ENCODE measurements at places on chromosomes 5 and 9.

DNA sequence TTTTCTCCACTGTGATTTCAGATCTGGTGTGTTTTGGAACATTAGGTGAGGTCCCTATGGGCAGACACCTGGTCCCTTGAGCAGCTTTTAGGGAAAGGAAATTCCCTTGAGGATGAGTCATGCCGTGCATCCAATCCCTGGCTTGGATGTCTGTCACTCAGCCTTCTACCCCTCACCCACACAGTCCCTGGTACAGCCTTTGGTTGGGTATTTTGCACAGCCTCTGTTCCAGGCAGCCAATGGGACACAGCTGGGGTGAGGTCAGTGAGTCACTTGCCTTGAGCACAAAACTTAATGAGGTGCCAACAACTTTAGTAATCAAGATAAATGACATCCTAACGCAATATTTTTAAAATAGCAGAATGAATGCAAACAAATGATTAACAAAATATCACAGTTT lies 22.7 kb upstream of the SVEP1 start:
- DNase-seq: no peak

GRCh38 chr5:169716287-169716686 lies 79.2 kb downstream of the DOCK2 start:
- peak; percentile 82 for DNase-seq

DNA sequence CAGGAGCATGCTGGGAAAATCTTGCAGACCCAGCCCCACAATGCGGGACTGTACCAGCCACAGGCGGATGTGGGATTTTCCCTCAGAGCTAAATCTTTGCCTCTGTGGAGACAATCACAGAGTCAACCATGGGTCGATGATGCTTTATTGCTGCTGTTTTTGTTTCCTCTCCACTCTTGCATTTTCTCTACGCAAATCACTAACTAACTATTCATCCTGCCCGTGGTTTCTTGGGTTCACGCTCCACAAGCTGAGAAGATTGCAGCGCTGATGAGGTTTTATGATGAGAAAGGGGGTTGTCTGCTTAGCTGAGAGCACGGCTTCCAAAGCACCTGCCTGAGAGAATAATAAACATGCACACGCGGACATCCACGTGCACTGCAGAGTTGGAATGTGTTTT lies 500.2 kb upstream of the ADAMTS16 start:
- no peak for DNase-seq

DNA sequence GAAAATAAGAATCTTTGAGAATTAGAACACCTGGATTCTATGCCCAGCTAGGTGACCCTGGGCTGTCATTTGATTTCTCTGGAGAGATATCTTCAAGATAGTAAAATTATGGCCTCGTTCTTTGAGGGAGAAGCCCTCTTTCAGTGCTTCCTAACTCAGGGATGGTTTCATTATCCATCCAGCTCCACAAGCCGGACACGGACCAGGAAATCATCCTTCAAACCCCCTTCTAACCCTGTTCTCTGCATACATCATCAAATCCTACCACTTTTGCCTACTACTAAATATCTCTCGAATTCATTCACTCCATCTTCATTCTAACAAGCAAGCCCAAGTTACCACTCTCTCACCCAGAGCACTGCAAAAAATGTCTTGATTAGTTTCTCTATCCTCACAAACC lies 57.2 kb downstream of the MAPKAP1 start:
- DNase-seq: no peak

DNA sequence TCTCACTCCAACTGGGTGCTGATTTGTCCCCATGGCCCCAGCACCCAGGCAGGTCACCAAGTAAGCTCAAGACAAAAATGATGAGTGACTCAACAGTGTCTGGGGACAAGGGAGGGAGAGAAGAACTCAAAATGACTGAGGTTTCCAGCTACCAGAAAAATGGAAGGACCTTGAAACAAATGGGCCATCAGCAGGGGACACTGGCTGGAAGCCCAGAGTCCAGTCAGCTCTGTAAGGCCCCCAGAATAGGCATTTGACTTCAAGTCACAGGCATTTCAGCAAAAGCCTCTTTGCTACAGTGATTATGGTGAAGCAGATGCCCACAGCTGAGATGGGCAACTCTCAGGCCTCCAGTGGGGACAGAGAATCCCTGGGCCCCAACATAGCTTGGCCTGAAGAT lies 139.0 kb upstream of the GABRP start:
- DNase-seq: no peak

DNA sequence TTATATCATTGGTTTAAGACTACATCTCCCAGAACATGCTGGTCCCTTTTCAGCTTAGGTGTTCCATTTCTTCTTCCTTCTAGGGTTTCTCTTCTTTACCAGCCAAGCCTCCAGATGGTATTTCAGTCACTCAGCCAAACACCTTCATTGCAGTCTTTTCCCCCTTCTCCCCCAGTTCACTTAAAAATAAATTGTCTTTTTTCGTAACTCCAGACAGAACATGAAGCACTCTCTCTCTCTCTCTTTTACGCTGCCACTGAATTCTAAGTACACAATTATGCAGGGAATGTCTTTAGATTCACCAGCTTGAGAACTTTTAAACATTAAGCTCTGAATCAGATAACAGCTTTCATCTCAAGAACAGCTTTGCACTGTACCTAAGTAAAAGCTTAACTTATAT lies 419.7 kb upstream of the BRINP1 start:
- DNase-seq: no peak

DNA sequence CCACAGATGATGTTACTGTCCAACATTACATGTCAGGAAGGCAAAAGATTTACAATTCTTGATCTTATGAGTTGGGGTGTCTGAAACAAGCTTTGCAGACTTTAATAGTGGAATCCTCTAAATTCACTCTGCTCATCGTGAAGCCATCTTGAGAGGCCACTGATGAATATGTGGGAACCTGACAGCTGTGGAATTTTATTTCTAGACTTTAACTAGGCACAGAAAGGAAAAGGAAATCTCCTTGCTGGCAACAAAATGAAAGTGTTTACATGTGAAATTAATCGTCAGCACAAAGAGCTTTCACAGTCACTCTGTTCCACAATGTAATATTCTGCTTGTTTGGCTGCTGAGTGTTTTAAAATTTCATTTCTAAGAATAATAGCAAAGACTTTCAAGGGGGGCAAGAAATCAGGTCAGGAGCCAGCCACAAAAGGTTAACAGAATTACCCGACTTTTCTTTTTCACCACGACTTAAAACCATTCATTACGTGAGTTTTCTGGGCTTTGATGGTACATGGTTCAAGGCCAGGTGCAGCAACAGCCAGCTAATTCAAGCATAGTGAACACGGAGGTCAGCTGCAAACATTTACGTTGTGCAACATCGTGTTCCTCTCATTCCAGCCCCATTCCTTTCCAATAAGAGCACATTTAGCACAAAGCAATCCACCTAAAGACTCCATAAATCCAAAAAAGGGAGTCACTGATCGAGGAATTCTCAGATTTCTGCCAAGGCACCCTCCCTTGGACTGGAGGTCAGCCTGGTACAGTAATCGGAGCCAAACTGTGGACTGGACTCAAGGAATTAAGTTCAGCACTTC lies 14.6 kb downstream of the NREP start:
- peak; percentile 95 for DNase-seq

GRCh38 chr9:19424176-19424779 lies 15.5 kb downstream of the ACER2 start:
- peak; percentile 42 for DNase-seq

GRCh38 chr5:128021411-128021810 lies 62.2 kb upstream of the SLC12A2 start:
- peak; percentile 60 for DNase-seq

GRCh38 chr5:131863700-131864099 lies 66.9 kb upstream of the FNIP1 start:
- no peak for DNase-seq

- DNase-seq: no peak
Observed at GRCh38 chr9:33190021-33190705, 23.0 kb upstream of the B4GALT1 start.

GRCh38 chr5:107572715-107573368 lies 97.9 kb downstream of the EFNA5 start:
- peak; percentile 24 for DNase-seq

GRCh38 chr5:8650186-8650585 lies 781.2 kb downstream of the MTRR start:
- DNase-seq: peak; percentile 69

- DNase-seq: no peak
Observed at GRCh38 chr5:53063791-53064190, 45.8 kb downstream of the MOCS2 start.

DNA sequence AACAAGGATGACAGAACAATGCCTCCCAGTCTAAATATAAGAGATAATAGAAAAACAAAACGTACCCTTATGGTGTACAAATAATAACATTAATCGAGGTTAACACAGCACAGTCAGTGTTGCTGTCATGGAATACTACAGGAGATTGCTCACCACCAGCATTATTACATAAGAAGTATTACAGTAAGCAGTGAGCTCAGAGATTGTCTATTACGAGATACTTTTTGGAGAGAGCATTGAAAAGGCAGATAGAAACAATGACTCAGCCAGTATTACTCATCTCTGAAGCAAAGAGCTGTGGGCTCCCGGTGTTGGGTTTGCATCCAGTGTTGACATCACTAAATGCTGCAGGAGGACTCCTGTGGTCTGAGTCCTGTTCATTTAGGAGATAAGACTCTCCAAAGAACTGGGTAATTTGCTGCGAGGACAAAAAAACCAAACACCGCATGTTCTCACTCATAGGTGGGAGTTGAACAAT lies 191.9 kb upstream of the SEMA6A start:
- peak; percentile 95 for DNase-seq

- no peak for DNase-seq
Observed at GRCh38 chr5:143064676-143065075, 294.5 kb downstream of the ARHGAP26 start.

- no peak for DNase-seq
Observed at GRCh38 chr5:4817767-4818166, 322.4 kb upstream of the ADAMTS16 start.

DNA sequence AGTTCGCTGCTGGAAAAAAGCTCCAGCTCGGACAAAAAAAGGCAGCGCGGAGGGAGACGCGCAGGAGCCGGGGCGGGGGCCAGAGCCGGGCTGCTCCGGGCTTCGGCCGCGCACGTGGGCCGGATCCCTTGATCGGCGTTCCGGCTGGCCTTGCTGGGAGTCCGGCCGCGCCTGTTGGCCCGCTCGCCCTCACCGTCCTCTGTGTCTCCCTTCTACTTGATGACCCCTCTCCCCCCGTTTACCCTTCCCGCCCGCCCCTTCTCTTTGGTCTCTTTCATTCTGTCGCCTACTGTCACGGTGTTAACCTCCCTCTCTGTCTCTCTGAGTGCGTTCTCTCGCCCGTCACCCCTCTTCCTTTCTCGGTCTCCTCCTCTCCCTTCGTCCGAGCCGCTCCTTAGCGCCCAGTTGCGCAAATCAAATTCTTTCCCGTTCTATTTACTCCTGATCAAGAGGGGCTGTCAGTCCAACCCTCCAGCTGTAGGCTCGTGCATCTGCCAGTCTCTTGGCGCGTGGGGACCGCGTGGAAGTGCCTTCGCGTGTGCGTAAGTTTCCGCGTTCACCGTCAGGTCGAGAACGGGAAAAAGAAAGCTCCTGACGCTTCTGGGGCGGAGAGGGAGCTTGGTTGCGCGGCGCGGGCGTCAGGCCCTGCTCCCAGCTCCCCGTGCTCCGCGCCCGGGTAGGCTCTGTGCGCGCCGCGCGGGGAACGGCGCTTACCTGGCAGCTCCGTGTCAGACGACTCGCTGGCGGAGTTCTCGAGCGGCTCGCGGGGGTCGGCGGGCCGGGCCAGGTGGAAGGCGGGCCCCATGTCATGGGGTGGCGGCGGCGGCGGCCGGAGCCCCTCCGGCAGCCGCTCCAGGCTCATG lies 798 bp downstream of the PITX1 start:
- DNase-seq: peak; percentile 35

- DNase-seq: peak; percentile 86
Observed at GRCh38 chr9:35538361-35539234, 48.7 kb downstream of the RUSC2 start.

DNA sequence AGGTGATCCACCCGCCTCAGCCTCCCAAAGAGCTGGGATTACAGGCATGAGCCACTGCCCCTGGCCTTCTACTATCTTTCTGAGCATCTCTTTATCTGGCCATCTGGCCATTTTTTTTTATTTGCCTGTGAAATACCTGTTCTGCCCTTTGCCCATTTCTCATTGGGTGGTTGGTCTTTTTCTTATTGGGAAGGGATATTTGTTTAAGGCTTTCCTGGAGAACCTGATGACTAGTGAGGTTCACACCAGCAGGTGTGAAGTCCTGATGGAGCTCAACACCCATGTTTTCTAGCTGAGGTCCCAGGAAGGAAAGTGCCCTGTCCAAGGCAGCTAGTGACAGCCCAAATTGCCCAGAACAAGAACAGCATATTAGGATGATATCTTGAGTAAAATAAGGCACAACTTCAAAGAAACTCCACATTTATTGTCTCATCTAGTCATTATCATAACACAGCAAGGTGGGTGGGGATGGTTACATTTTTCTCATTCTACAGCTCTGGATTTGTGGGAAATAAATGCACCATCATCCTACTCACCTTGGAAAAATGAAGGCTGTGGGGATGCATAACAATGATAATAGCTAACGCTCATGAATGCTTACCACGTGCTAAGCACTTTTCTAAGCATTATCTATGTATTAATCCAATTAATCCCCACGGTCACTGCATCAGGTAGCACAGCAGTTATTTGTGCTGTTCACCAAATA lies 20.3 kb downstream of the SLC36A3 start:
- DNase-seq: no peak

DNA sequence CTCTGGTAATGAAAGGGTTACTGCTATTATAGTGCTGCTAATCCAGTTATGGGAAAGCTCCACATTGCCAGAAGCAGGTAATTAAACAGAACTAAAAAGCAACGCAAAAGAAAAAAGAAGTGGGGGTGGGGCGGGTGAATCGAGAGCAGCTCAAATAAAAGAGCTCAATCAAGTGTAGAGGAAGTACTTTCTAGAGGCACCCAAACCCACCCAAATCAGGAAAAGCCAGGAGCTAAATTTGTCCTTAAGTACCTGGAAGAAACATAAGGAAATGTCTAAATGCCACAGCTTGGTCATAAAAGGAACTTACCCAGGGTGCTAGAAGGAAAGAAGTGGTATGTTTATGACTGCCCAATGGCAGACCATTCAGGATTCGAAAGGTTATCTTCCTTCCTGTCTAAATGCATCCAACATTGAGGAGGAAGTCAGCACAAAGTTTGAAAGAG lies 2.4 kb upstream of the RNF145 start:
- no peak for DNase-seq

Measured in fibroblast of lung (primary cell).